ENCODE measurements at places on chromosomes 16 and 17. TPM values are rescaled to one million over a fixed set of nuclear protein-coding genes. Genes with fewer than 3 reads are reported as not detected.

Gene NLRP1
- total RNA-seq: 16.5 TPM

Gene GALR2
- total RNA-seq: not detected

Gene FSCN2
- total RNA-seq: 0.74 TPM

- H3K4me1 ChIP-seq: no peaks in the 10 kb centered on the region
- H3K4me3 ChIP-seq: no peak overlapping the region
- H3K27me3 ChIP-seq: no peaks in the 10 kb centered on the region
- DNase-seq: no peak
These were observed 80.9 kb upstream of the MTMR4 start for GRCh38 chr17:58595194-58595792.

GRCh38 chr17:40319651-40320540, 10.9 kb downstream of the RARA start:
- peak overlapping the region; percentile 97 for H3K4me3 ChIP-seq
- no peaks in the 10 kb centered on the region for H3K4me1 ChIP-seq
- no peak for DNase-seq

- no peaks in the 10 kb centered on the region for H3K4me1 ChIP-seq
- DNase-seq: no peak
- no peaks in the 10 kb centered on the region for H3K36me3 ChIP-seq
- no peaks in the 10 kb centered on the region for H3K27me3 ChIP-seq
These were observed 2.4 kb upstream of the PERCC1 start for GRCh38 chr16:1428511-1428910.

DNA sequence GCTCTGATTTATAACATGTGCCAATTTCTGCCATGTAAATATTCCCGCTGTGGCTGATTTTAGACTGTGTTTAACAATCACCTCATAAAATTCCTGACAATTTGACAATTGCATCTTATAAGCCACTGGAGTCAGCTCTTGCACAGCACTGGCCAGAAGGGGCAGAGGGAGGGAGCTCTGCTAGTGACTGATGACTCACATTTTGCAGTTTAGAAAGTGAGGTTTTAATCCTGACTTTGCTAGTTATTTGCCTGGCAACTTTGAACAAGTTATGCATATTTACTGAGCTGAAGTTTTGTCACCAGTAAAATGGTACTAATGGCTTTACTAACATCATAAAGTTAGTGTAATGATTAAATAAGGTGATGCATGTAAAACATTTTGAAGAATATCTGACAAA, 452.3 kb downstream of the CNTNAP4 start:
- H3K4me1 ChIP-seq: no peaks in the 10 kb centered on the region
- no peak for DNase-seq
- no peak overlapping the region for H3K27ac ChIP-seq
- H3K36me3 ChIP-seq: no peaks in the 10 kb centered on the region
- H3K27me3 ChIP-seq: no peaks in the 10 kb centered on the region

DNA sequence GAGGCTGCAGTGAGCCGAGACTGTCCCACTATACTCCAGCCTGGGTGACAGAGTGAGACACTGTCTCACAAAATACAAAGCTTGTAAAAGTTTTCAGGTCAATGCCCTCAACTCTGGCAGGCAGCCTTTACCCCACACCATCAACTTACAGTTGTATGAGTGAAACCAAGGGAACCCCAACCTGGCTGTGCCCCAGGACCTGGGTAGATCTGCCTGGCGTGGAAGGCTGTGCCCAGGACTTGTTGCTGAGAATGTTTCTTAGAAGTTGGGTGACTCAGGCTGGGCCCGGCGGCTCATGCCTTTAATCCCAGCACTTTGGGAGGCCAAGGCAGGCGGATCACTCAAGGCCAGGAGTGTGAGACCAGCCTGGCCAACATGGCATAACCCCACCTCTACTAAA, 7.8 kb downstream of the CES3 start:
- H3K36me3 ChIP-seq: no peaks in the 10 kb centered on the region
- H3K27ac ChIP-seq: no peak overlapping the region
- H3K27me3 ChIP-seq: no peaks in the 10 kb centered on the region
- H3K4me1 ChIP-seq: no peaks in the 10 kb centered on the region
- DNase-seq: no peak

DNA sequence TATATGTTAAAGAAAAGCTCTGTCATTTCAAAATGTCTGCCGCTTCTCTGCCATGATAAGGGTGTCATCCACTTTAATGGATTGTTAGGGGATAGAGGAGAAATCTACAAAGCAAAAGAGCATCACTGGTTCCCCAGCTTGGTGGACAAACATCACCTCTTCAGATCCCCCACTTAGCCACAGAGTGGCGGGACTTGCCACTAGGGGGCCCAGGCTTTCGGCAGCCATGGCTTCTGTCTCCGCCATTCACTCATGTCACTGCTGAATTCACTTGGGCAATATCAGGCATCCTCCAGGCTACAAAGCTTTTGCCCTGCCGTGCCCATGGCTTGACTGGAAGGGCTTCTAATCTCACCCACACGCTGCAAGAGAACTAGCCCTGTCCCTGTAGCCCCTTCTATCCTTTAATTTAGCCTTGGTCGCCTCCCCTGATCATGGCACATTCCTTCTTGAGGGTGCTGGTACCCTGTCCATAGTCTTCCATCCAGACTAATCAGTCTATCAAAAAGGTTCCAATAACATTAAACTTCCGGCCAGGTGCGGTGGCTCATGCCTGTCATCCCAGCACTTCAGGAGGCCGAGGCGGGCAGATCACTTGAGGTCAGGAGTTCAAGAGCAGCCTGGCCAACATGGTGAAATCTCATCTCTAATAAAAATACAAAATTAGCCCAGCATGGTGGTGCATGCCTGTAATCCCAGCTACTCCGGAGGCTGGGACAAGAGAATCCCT, 34.7 kb downstream of the SBK1 start:
- H3K27ac ChIP-seq: no peak overlapping the region
- no peaks in the 10 kb centered on the region for H3K36me3 ChIP-seq
- peak; percentile 65 for DNase-seq

GRCh38 chr17:37761059-37761458, 16.2 kb upstream of the HNF1B start:
- no peak for DNase-seq
- H3K27me3 ChIP-seq: no peaks in the 10 kb centered on the region
- H3K36me3 ChIP-seq: no peaks in the 10 kb centered on the region
- H3K4me1 ChIP-seq: no peaks in the 10 kb centered on the region
- H3K4me3 ChIP-seq: no peak overlapping the region

GRCh38 chr17:55037828-55038227, 69.3 kb downstream of the STXBP4 start:
- H3K4me1 ChIP-seq: no peaks in the 10 kb centered on the region
- H3K36me3 ChIP-seq: no peaks in the 10 kb centered on the region
- no peak for DNase-seq
- H3K27me3 ChIP-seq: no peaks in the 10 kb centered on the region

Measured in right atrium auricular region (tissue), 2 donors.